ENCODE measurements at places on chromosomes 2 and 18.

DNA sequence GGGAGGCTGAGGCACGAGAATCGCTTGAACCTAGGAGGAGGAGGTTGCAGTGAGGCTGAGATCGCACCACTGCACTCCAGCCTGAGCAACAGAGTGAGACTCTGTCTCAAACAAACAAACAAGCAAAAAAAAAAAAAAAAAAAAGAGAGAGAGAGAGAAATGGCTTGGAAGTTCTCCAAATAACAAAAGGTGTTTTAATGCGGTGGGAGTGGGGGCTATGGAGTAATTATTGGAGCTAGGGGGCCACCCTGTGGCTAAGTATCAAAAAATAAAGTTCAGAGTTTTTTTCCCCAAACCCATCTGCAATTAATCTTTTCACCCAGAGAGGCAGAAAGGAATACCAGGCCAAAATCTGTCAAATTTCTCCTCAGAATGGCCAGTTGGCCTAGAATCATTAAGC lies 23.0 kb upstream of the CEP68 start:
- no peak for DNase-seq

DNA sequence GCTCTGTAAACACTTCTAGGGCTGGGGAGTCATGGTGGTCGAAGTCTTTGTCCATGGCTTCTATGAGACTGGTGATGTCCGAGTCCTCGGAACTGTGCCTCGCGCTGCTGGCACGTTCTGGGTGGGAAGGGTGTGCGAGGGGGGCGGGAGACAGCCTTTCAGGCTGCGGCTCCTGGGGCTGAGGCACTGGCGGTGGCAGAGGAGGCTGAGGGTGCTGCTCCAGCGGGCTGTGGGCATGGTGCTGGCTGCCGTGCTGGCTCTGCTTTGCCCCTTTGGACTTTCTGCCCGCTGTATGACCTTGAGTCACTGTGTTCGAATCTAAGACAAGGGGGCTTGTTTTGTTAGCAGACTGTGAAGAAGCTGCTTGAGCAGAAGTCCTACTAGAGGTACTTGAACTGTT lies 79.0 kb downstream of the ZAP70 start:
- DNase-seq, result no peak

DNA sequence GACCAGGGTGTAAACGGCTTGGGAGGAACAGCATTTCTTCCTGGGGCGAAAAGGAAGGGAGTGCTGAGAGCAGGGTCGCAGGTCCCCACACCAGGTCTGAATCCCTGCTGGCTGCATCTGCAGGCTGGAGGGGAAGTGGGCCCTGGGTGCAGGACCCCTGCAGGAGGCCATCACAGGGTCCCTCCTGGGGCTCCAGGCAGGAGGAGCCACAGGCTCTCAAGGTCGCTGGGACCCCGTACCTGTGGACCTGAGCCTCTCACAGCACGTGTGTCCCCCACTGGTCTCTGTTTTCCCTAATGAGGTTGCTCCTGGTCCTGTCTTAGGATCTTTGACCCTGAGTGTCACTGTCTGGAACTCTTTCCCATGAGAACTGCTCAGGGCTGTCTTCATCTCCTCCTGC lies 147.8 kb upstream of the ZNF236 start:
- DNase-seq, result no peak

GRCh38 chr2:112156152-112156986 lies 18.2 kb downstream of the FBLN7 start:
- DNase-seq, result no peak

- DNase-seq, result no peak
These were observed 339.3 kb downstream of the ALK start for GRCh38 chr2:29582062-29582461.

DNA sequence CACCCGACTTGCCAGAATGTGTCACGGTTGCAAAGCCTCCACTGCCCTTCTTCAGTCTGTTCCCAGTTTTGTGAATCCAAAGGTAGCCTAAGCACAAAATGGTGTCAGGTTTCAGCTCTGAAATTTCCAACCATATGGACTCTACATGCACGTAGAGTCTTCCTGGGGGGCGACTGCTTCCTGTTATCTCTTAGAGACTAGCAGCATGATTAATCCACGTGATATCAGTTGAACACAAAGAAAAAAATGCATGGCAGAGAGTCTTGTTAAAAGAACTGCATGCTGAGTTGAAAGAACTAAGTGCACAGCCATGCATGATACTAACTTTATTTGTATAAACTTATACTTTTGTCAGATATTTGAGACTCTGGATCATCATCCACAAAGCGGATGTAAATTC lies 404.4 kb downstream of the SOCS6 start:
- DNase-seq, result no peak

GRCh38 chr2:235793163-235793752 lies 299.4 kb downstream of the AGAP1 start:
- DNase-seq, result no peak

DNA sequence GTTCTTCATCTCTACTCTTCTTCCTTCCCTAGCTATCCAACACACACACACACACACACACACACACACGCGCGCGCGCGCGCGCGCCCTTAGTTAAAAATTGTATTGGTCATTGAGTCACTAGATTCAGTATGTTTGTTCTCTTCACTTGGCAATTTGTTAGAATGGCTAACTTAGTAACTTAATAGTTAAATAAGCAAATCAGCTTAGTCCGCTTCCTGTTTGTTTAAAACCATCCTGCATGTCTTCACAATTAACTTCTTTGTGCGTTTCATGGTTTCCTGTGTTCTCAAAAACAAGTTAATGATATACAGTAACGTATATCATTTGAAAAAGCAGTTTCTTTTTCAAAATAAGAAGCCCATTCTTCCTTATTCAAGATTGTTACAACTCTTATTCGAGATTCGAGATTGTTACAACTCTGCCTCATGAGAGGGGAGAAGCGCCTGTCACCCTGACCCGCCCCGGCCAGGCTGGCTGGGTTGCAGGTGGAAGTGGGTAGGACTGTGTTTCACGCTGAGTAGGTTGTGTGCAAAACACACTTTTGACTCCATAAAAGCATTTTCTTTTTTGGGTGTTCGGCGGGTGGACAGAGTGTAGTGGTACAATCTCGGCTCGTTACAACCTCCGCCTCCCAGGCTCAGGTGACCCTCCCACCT lies 9.5 kb upstream of the CNNM3 start:
- peak; percentile 22 for DNase-seq

GRCh38 chr2:66899109-66899508 lies 464.2 kb downstream of the MEIS1 start:
- DNase-seq, result no peak

GRCh38 chr2:150100336-150100735 lies 387.1 kb downstream of the RND3 start:
- no peak for DNase-seq

DNA sequence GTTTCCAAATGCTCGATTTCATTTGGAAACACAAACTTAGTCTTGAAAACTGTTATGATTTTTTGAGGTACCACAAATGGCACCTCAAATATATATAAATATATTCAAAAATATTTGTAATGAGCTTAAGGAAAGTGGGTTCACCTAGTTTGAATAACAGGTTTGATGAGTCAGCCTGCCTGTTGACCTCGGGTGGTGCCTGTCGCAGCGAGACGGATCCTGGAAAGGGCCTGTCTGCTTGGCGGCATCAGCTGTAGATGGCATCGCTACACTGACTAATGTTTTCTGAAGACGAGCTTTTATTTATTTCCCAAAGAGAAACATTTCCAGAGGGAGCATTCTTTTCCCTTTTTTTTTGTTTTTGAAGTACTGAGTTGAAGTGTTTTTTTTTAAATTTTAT lies 6.9 kb downstream of the ALLC start:
- no peak for DNase-seq

All from activated naive CD4-positive, alpha-beta T cell (primary cell).